Activated CD4-positive, alpha-beta T cell treated with anti-CD3 and anti-CD28 coated beads, Interleukin-2, amount 50 U/mL, for 4 hours (primary cell): ENCODE measurements at places on chromosomes 3 and 15.

DNA sequence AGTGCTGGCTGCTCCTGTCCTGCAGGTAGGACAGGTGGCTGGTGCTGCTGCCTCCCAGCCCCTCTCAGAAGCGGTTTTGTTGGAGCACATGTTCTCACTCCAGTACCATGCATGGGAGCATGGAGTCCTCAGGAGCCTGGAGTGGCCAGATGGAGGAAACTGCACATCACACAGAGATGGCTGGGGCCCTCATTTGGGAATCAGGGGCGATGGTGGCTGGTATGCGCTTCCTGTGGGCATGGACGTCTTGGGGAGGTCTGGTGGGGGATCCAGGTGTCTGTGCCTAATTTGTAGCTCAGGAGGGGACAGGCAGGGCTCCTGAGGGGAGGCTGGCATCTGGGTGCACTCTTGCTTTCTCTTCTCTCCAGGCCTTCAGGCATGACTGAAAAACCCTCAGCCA is 168.2 kb downstream of the KLF13 start:
- no peak for DNase-seq

DNA sequence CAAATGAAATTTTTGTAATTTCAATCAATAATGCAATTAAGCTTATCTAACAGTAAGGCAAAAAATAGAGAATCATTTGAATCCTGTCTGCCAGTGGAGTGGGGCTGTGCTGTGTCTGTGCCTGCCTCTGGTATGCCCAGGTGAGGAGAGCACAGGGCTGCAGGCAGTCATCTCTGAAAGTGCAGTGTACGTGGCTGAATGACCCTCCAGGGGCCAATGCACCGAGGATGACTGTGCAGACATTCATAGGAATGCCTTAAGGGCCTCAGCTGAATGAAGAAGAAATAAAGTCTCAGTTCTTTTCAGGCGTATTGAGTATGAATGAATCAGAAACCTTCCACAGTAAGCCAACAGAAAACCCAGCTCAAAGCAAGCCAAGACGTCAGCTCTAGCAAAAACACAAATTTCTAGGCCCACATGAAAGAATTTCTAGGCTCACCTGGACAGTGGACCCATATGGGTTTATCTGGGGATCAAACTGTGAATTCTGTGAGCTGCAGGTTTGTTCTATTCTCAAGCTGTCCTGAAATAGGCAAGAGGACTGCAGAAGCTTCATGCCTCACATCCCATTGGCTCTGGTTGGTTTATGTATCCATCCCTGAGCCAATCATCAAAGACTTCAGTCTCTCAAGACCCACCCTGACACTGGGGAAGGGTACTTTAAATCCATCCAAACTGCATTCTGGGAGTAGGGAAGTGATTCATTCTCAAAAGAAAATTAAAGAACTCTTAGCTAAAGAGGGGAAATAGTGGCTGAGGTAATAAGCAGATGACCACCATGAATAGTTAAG is 123.4 kb downstream of the SSR3 start:
- DNase-seq, result no peak

GRCh38 chr15:75712668-75713337 is at the start of gene CSPG4:
Gene CSPG4 (minus strand): TSS chr15:75712848. CDS start chr15:75712755, 93 bp downstream.
- DNase-seq, result no peak

GRCh38 chr3:107592073-107592472 is 69.3 kb downstream of the BBX start:
- no peak for DNase-seq

DNA sequence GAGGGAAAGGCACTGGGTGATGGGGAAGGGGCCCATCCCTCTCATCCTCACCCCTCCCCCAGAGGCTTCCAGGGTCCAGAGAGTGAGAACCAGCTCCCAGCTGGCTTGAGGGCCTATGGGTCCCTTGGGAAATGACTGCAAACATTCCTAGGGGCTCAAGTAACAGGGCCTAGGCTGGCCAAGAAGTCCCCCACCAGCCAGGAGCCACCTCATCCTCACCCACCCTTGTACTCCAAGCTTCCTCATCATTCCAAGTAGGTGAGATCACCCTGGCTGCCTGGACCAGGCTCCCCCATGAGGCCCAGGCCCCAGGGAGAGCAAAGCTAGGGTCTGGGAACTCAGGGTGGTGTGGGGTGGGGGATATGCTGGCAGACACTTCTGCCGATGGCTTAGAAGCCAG is 14.8 kb downstream of the LOXL1 start:
- no peak for DNase-seq
